Fibroblast of lung (primary cell): ENCODE measurements at places on chromosomes 6 and 20. TPM values are rescaled to one million over a fixed set of nuclear protein-coding genes. Genes with fewer than 3 reads are reported as not detected.

The CALHM5 gene
- 4.1 and 4.4 TPM in 2 replicates for total RNA-seq

The KCNK16 gene
- total RNA-seq = not detected in 2 replicates

DNA sequence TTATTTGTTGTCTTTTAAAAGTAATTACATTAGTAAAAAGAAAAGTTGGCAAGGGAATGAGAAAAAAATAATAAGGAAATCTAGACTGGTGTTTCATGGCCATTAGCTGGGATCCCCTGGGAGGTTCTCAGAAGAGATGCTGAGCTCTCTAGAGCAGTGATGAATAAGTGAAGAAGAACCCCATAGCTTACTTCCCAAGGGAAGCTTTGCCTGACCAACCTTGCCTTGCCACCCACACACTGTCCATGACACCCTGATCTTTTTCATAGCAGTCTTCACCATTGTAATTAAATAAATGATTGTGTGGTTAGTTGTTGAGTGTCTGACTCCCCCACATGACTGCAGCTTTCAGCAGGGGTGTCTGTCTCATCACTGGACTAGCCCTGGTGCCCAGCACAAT lies 5.9 kb downstream of the C6orf163 start:
- H3K4me3 ChIP-seq = no peak overlapping the region
- no peaks in the 10 kb centered on the region for H3K4me1 ChIP-seq
- no peaks in the 10 kb centered on the region for H3K27me3 ChIP-seq
- DNase-seq = peak; percentile 13

DNA sequence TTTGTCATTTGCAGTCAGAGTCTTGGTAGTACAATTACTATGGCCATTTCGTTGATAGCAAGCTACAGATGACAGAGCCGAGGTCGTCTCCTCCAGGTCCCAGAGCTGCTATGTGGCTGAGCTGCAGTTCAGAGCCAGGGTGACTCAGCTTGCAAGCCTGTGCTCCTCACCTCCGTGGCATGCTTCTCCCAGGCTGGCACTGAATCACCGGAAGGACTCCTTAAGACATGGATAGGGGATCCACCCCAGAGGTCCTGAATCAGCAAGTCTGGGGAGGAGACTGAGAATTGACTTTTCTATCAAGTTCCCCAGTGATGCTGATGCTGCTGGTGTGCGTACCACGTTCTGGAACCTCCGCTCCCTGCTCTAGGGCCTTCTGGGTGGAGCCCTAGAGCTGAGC lies 291.2 kb downstream of the CDH26 start:
- no peak overlapping the region for H3K4me3 ChIP-seq
- DNase-seq = peak; percentile 80
- H3K36me3 ChIP-seq = no peaks in the 10 kb centered on the region

- peak overlapping the region; percentile 90 for H3K27ac ChIP-seq
- no peaks in the 10 kb centered on the region for H3K36me3 ChIP-seq
- peaks cover 2% of the 10 kb centered on the region for H3K4me1 ChIP-seq
- peak; percentile 55 for DNase-seq
- no peaks in the 10 kb centered on the region for H3K27me3 ChIP-seq
- peak overlapping the region; percentile 99 for H3K4me3 ChIP-seq
Observed at GRCh38 chr6:85677234-85677956, 34.7 kb upstream of the SYNCRIP start.

GRCh38 chr6:1379788-1380147 lies 9.6 kb upstream of the FOXF2 start:
- H3K27me3 ChIP-seq = no peaks in the 10 kb centered on the region
- DNase-seq = no peak
- no peak overlapping the region for H3K27ac ChIP-seq
- no peak overlapping the region for H3K4me3 ChIP-seq

- H3K36me3 ChIP-seq = peaks cover 13% of the 10 kb centered on the region
- H3K4me1 ChIP-seq = no peaks in the 10 kb centered on the region
- no peaks in the 10 kb centered on the region for H3K27me3 ChIP-seq
- no peak overlapping the region for H3K4me3 ChIP-seq
- no peak for DNase-seq
- H3K27ac ChIP-seq = no peak overlapping the region
Observed at GRCh38 chr20:1920826-1921225, 25.6 kb downstream of the SIRPA start.

GRCh38 chr6:118603372-118603771 lies 48.0 kb downstream of the CEP85L start:
- no peak overlapping the region for H3K27ac ChIP-seq
- no peaks in the 10 kb centered on the region for H3K36me3 ChIP-seq
- no peak for DNase-seq
- no peak overlapping the region for H3K4me3 ChIP-seq

DNA sequence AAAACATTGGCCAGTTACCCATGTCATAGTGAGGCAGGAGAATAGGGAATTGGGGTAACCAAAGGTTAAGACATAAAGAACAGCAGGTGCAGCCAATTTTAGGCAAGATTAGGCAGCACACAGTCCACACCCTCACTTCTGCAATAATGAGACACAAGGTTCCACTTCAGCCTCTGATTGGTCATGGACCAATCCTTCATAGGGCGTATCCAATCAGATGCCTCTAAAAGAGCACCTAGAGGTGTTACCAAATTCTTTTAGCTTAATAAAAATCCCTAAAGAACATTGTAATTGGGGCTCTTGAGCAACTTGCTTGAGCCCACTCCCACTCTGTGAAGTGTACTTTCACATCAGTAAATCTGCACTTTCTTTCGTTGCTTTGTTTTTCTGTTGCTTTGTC lies 302.4 kb downstream of the PREX1 start:
- H3K27me3 ChIP-seq = no peaks in the 10 kb centered on the region
- H3K27ac ChIP-seq = no peak overlapping the region
- no peaks in the 10 kb centered on the region for H3K36me3 ChIP-seq
- no peak overlapping the region for H3K4me3 ChIP-seq

DNA sequence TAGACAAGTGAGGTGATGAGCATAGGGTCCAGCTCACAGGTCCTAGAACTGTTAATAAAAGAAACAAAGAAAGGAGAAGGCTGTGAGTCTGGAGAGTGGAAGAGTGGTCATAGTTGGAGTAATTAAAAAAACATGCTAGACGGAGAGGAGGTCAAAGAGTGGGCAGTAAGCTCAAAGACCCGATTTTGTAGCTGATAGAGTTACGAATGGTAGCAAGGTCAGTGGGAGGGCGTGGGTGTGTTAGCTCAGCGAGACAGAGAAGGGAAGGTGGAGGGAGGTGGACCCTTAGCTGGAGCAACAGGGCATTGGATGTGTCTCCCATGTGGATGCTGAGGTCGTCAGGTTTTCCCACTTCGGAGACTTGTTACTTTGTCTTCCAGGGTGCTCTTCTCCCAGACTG lies 431.7 kb downstream of the CDH26 start:
- no peaks in the 10 kb centered on the region for H3K36me3 ChIP-seq
- no peaks in the 10 kb centered on the region for H3K27me3 ChIP-seq
- no peak overlapping the region for H3K4me3 ChIP-seq
- H3K27ac ChIP-seq = no peak overlapping the region

GRCh38 chr6:39912446-39912845 lies 21.8 kb downstream of the MOCS1 start:
- H3K27me3 ChIP-seq = no peaks in the 10 kb centered on the region
- H3K36me3 ChIP-seq = peaks cover 4% of the 10 kb centered on the region
- H3K27ac ChIP-seq = no peak overlapping the region
- H3K4me3 ChIP-seq = no peak overlapping the region
- H3K4me1 ChIP-seq = no peaks in the 10 kb centered on the region

- no peaks in the 10 kb centered on the region for H3K4me1 ChIP-seq
- no peak for DNase-seq
- H3K27me3 ChIP-seq = no peaks in the 10 kb centered on the region
Observed at GRCh38 chr6:20153194-20153593, 59.1 kb downstream of the MBOAT1 start.

DNA sequence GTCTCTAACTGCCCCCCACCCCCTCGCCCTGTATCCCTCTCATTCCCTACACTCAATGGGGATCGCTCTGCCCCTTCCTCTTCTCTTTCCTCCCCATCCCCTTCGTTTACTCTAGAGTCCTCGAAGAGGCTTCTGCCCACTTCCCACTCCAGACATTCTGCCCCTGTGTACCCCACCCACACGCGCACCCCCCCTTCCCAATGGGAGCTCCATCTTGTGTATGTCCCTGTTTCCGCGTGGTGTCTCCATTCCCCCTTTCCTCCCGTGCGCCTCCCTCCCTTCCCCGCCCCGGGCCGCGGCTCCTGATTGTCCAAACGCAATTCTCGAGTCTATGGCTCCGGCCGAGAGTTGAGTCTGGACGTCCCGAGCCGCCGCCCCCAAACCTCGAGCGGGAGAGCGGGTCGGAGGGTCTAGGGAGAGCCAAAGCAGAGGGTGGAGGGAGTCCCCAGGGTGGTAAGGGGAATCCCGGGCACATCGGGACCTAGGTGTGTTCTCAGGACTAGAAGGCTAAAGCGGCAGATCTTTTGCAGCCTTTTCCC lies 679 bp upstream of the RING1 start:
- no peaks in the 10 kb centered on the region for H3K27me3 ChIP-seq
- peak; percentile 57 for DNase-seq
- peaks cover 35% of the 10 kb centered on the region for H3K4me1 ChIP-seq
- peak overlapping the region; percentile 96 for H3K4me3 ChIP-seq
- H3K36me3 ChIP-seq = peaks cover 21% of the 10 kb centered on the region

- DNase-seq = peak; percentile 97
- H3K4me1 ChIP-seq = no peaks in the 10 kb centered on the region
- H3K36me3 ChIP-seq = no peaks in the 10 kb centered on the region
- H3K4me3 ChIP-seq = peak within 1 kb of the TSS; percentile 93
- no peaks in the 10 kb centered on the region for H3K27me3 ChIP-seq
Observed at GRCh38 chr6:88963139-88964090, at the start of gene RNGTT. RNGTT (minus strand) TSS chr6:88963618; CDS start chr6:88963409, 209 bp downstream.

- H3K27ac ChIP-seq = no peak overlapping the region
- peak; percentile 50 for DNase-seq
- no peaks in the 10 kb centered on the region for H3K36me3 ChIP-seq
- peaks cover 1% of the 10 kb centered on the region for H3K27me3 ChIP-seq
- H3K4me1 ChIP-seq = no peaks in the 10 kb centered on the region
Observed at GRCh38 chr20:54103067-54103761, 32.8 kb upstream of the BCAS1 start.
